Stimulated activated CD4-positive, alpha-beta T cell treated with anti-CD3 and anti-CD28 coated beads, Interleukin-4, amount 100 ng/mL, for 24 hours (primary cell): ENCODE measurements at places on chromosomes 13 and 19.

DNA sequence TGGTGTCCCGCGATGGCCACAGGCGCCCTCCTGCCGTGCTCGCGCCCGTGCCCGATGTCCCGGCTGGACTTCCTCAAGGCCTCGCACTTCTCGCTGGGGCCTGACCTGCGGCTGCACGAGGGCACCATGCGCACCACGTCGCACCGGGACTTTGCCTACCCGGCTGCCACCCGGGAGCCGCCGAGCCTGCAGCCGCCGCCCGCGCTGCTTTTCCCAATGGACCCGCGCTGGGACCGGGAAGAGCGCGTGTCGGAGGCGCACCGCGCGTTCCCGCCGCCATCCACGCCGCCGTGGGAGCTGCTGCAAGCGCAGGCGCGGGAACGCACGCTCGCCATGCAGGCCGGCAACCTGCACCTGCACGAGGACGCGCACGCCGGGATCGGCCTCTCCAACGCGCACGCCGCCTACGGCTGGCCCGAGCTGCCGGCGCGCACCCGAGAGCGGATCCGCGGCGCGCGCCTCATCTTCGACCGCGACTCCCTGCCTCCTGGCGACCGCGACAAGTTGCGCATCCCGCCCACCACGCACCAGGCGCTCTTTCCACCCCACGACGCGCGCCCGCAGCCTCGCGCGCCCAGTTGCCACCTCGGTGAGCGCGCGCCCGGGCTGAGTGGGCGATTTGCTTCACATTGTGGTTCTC lies 12.1 kb upstream of the PEX11G start:
- peak; percentile 56 for DNase-seq

- no peak for DNase-seq
Measured at GRCh38 chr13:94170145-94170571, 309.3 kb downstream of the DCT start.

- no peak for DNase-seq
Measured at GRCh38 chr13:98189841-98190505, 12.9 kb upstream of the RNF113B start.

- no peak for DNase-seq
Measured at GRCh38 chr13:70502944-70503343, 394.7 kb upstream of the KLHL1 start.

DNA sequence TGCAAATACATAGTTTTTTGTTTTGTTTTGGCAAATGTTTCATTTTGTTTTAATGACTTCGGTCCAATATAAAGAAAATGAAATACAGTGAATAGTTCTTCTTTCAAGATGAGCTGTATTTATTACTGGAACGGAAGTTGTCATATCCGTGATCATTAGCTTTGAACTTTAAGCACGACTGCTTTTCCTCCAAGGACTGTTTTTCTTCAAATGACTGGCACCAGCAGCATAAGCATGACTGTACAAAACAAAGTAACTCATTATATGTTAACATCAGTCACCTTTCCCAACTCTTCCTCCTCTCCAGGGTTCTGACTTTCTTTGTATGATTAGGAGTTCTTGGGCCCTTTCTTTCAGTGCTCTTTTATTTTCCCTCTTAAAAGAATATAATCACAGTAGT lies 20.5 kb downstream of the EDNRB start:
- DNase-seq, result no peak

GRCh38 chr19:5824751-5825150 lies 14.8 kb downstream of the FUT6 start:
- no peak for DNase-seq

GRCh38 chr19:43692385-43692784 lies 22.4 kb upstream of the PLAUR start:
- no peak for DNase-seq

DNA sequence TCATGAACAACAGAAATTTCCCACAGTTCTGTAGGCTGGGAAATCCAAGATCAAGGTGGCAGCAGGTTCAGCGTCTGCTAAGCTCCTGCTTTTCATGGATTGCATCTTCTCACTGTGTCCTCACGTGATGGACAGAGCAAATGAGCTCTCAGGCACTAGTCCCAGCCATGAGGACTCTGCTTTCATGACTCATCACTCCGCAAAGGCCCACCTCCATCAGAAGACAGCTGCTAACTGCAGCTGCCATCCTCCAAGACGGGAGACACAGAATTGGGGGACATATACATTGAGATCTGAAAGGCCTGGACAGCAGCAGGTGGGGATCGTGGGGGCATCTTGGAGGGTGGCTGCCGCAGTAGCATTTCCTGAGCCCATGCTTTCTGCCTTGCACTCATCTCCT lies 44.4 kb upstream of the SPATA13 start:
- DNase-seq, result no peak

DNA sequence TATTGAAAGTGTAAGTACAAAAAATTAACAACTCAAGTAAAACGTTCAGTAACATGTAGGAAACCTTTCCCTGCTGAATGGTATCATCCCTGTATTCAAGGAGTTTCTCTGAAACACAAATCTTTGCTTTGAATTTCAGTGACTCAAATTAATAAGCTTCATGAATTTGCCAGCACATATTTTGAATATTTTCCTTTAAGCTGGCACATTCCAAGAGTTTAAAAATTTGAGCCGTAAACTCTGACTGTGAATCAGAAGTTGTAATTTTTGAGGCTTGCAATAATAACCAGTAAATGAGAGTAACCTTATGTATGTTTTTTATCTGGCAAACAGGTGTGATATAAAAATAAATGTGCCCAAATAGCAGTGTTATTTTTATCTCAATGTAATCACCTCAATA lies 1722.6 kb upstream of the PRR20A start:
- no peak for DNase-seq

DNA sequence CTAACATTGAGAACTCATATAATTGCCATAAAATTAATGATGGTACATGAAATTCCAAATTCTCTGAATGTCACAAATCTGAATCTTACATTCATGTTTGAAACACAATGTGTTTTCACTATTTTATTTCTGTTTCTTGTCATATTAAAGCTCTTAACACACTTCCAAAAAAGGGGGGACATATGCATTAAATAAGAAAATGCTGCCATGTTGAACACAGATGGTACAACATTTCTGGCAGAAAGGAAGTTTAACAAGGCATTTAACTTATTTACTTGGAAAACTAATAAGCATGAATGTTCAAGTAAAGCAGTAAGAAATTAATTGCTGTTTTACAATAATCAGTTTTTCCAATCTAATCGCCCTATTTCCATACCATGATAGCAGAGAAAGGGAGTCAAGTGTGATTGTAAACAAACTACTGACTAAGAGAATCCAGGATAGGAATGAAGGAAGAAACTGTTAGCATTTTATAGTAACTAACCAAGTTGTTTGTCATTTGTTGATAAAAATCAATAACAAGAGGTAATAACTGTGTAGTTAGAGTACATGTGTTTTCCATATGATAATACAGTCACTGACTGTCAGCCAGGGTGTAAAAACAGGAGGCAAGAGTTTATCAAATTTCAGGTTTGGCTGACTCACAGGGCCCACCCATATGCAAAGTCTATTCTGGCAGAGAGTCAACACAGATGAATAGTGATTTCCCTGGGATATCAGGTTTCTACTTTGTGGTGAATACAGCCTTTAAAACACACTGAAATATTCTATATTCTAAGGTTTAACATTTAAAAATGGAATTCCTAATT lies 5.7 kb upstream of the FOXO1 start:
- peak; percentile 47 for DNase-seq

DNA sequence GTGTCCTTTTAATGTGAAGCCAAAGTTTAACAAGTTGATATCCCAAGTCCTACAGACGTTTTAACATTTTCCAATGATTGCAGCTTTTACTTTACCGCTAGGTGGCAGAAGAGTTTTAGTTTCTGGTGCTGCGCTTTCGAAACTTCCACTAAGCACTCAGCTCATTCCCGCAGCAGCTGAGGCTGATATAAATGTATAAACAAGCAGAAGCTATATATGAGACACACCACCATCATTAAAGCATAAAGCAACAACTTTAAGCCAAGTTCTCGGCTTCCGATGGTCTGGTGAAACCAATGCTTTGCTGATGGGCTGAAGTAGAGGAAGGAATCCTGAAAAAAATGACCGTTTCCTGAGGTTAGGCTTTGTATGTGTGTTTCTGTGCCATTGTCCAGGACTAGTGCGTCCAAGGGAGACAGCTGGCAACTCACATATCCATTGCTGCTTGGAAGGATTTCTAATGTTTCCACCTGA lies 753.9 kb downstream of the OLFM4 start:
- no peak for DNase-seq

DNA sequence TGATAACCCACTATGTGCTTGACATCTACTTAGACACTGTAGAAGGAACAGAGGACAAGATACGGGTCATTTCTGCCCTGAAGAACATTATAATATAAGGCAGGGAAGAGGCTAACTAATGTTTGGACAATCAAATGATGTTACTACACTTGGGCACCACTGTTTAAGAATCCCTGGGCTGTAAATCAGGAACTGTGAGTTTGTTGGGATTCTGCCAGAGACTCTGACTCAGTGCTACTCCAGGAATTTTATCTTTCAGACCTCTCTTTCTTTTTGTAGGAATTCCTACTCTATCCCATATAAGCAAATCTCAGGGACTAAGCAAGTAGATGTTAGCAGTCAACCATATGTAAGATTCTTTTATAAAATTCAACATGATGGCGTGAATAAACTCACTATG lies 3.1 kb upstream of the ZNF471 start:
- no peak for DNase-seq

- DNase-seq, result no peak
Measured at GRCh38 chr13:63554157-63554556, 2138.5 kb upstream of the PCDH20 start.
